ENCODE measurements at places on chromosomes 16 and 17.

DNA sequence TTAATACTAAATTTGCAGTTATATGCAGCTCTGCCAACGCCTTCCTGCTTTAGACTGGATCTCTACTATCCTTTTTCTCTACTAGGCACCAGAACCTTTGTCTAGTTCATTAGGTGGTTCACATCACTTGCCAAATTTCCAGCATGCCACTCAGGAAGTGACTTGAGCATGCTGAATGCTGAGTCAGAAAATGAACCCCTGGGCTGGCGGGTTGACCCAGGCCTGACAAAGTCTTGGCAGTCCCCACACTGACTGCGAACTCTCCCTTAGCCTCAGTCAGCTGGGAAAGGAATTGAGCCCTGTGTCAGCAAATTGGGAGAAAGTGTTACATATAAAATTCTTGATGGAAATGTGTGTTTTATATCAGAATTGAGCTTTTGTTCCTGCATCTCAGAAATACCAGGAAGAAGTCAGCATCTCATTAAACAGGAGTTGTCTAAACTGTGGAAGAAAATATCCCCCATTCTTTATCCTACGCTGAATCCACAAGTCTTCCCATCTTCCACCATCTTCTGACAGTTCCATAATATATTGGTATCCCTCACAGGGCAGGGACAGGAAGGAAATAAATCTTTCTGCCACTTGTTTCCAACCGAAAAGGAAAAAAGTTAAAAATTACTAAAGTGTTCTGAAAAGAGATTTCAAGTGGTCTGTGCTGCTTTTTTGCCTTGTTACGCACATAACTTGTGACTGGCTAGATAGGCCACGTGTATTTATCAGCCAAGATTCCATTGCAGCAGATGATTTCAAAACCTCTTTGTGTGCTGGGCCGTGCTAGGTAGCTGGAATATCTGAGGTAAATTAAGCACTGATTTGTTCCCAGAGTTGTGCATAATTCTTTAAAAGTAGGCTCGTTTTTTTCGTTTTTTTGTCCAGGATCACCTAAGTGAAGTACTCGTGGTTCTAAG lies 16.7 kb upstream of the SLC12A3 start:
- no peak for DNase-seq

DNA sequence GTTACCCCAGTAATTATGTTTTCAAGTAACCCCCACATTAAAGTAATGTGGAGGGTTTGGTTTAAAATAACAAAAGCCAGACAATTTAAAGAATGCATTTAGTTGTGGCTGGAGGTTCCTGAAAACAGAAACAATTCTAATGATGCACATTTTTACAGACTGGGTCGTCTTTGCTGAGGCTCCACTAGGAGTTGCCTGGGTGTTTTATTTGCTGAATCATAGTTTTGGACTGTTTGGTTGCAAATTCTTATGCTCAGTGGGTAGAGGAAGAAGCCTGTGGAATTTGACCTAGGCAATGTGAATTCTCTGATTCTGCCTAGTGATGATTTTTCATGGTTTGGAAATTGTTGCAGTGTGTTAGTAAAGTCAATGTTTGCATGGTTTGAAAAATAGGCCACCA lies 16.3 kb downstream of the SHISA9 start:
- no peak for DNase-seq

GRCh38 chr17:81008140-81008539 lies 16.5 kb downstream of the CHMP6 start:
- no peak for DNase-seq

- DNase-seq, result no peak
These were observed 548 bp downstream of the PSMB3 start for GRCh38 chr17:38753071-38753506.

- DNase-seq, result no peak
These were observed 87.5 kb downstream of the BMERB1 start for GRCh38 chr16:15521758-15522509.

GRCh38 chr17:78935419-78936323 lies 10.5 kb upstream of the TIMP2 start:
- DNase-seq, result no peak

- DNase-seq, result no peak
These were observed 18.9 kb downstream of the ACSF3 start for GRCh38 chr16:89112377-89113151.

DNA sequence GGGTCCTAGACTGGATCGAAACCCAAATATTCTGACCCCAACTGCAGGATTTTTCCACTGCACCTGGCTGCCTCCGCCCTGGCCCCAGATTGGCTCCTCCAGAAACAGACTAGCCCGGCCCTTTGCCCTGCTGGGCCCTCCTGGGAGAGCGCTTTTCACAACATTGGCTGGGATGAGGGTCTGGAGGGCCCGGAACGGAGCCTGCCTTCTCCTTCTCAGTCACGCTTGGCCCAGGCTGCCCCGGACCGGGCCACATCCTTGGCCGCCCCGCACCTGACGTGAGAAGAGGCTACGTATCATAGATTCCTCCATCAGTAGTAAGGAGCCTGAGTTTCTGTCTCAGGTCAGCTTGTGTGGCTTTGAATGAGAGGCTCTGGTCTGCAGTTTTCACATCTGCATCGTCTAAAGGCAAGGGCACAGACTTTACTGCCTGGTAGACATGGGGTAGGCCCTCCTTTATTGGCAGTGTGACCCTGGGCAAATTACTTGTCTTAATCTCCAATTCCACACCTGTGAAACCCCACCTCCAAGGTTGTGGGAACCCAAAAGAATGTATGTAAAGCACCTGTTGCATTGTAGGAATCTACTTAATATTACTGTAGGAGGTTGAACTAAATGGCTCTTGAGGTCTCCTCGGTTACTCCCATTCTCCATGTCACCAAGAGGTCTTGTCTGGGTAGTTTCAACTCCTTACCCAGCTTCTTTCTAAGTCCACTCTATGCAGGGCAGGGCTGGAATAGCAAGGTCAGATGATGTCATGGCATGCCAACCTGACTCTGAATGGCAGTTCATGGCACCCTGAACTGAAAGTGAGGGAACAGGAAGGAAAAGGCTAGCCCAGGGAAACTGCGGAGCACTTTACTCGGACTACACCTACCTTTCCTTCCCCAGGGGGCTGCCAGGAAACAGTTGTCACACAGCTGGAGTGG lies 661 bp downstream of the LRRC3C start:
- peak; percentile 81 for DNase-seq
